ENCODE measurements at places on chromosomes 12 and 14.

DNA sequence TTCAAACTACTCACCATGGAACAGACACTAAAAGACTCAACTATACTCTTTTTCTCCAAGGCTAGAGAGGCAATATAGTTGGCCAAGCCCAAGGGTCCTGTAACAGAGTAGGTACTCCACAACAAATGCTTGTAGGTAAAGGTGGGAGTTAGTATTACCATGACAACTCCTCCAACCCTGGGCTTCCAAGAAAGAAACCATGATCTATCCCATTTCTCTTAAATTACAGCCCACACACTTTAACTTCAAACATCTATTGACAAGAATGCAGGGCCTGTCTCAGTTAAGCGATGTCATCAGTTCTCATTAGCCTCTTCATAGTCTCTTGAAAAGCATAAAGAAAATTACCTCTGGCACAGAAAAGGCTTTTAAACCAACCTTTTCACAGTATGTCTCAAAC, 25.0 kb downstream of the ERH start:
- H3K36me3 ChIP-seq: peaks cover 7% of the 10 kb centered on the region
- no peaks in the 10 kb centered on the region for H3K4me1 ChIP-seq
- DNase-seq: no peak
- no peak overlapping the region for H3K27ac ChIP-seq
- H3K27me3 ChIP-seq: no peaks in the 10 kb centered on the region
- no peak overlapping the region for H3K4me3 ChIP-seq

GRCh38 chr12:40232602-40233001, 7.8 kb downstream of the LRRK2 start:
- H3K36me3 ChIP-seq: no peaks in the 10 kb centered on the region
- H3K4me1 ChIP-seq: no peaks in the 10 kb centered on the region
- no peaks in the 10 kb centered on the region for H3K27me3 ChIP-seq
- no peak for DNase-seq

DNA sequence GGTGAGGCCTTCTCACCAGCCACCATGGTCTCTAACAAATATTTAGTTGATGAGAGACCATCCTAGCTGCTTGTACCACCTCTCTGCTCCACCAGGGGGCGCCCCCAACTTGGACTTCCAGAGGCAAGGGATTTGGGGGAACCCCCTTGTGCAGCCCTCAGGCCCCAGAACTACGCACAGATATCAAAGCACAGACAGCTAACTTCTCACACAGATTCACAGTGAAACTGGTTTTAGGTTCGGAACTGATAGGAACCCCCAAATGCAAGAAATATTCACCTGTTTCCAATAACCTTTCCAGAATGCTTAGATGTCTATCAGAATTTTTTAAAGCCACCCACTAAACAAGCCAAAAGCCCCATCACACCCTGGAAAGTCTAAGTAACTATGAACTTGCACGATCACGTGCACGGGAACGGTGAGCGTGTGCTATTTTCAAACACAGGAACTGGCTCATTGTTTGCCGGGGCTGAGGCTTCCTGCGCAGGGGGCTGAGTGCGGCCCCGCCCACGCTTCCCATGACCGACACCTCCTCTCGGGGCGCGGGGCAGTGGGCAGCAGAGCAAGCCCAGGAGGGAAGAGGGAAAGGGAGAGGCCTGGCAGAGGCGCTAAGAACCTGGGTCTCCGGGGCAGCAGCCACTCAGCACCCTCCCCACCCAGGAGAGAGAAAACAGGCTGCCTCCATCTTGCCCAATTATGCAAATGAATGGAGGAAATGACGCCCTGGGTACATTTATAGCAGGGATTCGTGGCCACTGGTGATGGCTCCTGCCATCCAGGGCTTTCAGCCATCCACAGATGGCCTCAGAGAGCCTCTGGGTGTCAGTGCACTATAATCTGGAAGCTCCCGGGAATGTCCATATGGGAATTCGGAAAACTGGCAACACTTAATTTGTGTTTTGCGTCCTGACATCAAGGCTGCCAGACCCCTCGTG, 79.4 kb upstream of the GPR68 start:
- H3K4me3 ChIP-seq: peak overlapping the region; percentile 32
- H3K4me1 ChIP-seq: peaks cover 94% of the 10 kb centered on the region
- peak; percentile 91 for DNase-seq
- H3K27ac ChIP-seq: peak overlapping the region; percentile 83

DNA sequence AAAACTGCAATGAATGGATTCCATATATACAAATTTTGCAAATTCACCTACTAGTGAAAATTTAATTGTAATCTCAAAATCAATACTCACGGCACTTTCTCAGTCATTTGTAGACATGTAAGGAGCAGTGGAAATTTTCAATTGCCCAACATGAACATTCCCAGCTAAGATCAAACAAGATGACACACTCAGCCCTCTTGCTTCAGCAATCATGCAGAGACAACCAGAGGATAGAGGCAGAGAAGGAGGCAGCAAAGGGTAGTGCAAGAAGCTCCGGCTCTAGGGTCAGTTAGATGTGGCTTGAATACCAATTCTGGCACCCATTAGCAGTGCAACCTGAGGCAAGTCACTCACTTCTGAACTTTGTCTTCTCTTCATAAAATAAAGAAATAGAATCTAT, 91.5 kb upstream of the SLC35F4 start:
- H3K27me3 ChIP-seq: no peaks in the 10 kb centered on the region
- H3K4me3 ChIP-seq: no peak overlapping the region
- DNase-seq: no peak
- H3K4me1 ChIP-seq: no peaks in the 10 kb centered on the region
- H3K27ac ChIP-seq: no peak overlapping the region
- H3K36me3 ChIP-seq: no peaks in the 10 kb centered on the region

DNA sequence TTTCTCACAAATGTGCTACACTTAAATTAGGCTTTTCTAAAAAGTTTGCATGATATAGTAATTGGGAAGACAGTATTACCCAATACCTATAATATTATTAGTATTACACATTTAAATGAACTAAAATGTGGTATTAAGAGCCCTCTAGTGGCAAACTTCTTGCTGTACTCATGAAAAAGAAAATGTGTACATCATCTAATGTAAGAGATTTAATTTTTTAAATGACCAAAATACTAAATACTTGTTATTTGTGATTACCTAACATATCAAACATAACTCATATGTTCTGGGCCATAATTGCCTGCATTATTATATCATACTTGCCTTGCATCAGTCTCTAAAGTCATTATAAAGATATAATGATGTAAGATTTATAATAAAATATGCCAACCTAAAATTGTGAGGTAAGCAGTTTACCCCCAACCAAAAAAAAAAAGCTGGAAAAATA, 64.2 kb downstream of the DNAI7 start:
- H3K4me3 ChIP-seq: no peak overlapping the region
- H3K4me1 ChIP-seq: no peaks in the 10 kb centered on the region
- H3K36me3 ChIP-seq: no peaks in the 10 kb centered on the region
- H3K27me3 ChIP-seq: no peaks in the 10 kb centered on the region

- no peak overlapping the region for H3K27ac ChIP-seq
- peaks cover 93% of the 10 kb centered on the region for H3K4me1 ChIP-seq
- peaks cover 5% of the 10 kb centered on the region for H3K36me3 ChIP-seq
- no peak overlapping the region for H3K4me3 ChIP-seq
- H3K27me3 ChIP-seq: no peaks in the 10 kb centered on the region
Observed at GRCh38 chr12:120257041-120257821, 8.3 kb downstream of the PXN start.

DNA sequence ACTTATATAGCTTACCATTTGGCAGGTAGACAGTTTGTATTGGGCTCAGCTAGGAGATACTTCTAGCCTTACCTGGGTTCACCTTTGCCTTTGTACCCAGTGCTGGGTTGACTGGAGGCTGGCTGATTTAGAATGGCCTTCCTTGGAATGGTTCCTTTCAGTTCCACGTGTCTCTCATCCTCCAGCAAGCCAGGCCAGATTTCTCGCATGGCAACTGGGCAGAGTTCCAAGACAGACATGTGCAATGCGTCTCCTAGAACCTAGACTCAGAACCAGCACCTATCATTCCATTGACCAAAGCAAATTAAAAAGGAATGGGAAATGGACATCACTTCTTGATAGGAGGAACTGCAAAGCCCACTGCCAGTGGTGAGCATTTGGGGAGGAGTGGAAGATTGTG, 79.1 kb upstream of the BDKRB2 start:
- H3K27ac ChIP-seq: no peak overlapping the region
- no peaks in the 10 kb centered on the region for H3K27me3 ChIP-seq
- no peak overlapping the region for H3K4me3 ChIP-seq
- no peak for DNase-seq

GRCh38 chr14:59964251-59965007, 44.5 kb downstream of the LRRC9 start:
- no peaks in the 10 kb centered on the region for H3K4me1 ChIP-seq
- H3K27me3 ChIP-seq: no peaks in the 10 kb centered on the region
- no peaks in the 10 kb centered on the region for H3K36me3 ChIP-seq

GRCh38 chr14:88616697-88617096, 53.9 kb downstream of the ZC3H14 start:
- H3K36me3 ChIP-seq: no peaks in the 10 kb centered on the region
- no peak overlapping the region for H3K27ac ChIP-seq
- no peak overlapping the region for H3K4me3 ChIP-seq
- no peaks in the 10 kb centered on the region for H3K4me1 ChIP-seq
- H3K27me3 ChIP-seq: no peaks in the 10 kb centered on the region

GRCh38 chr12:130838951-130839769, at the start of gene STX2:
TSS of gene STX2 (minus strand) at chr12:130839250. CDS start at chr12:130839099, 151 bp downstream.
- no peaks in the 10 kb centered on the region for H3K36me3 ChIP-seq
- H3K4me1 ChIP-seq: peaks cover 19% of the 10 kb centered on the region
- H3K4me3 ChIP-seq: peak within 1 kb of the TSS; percentile 79
- no peaks in the 10 kb centered on the region for H3K27me3 ChIP-seq

GRCh38 chr12:113912760-113913329, 53.3 kb downstream of the RBM19 start:
- H3K4me3 ChIP-seq: no peak overlapping the region
- H3K4me1 ChIP-seq: no peaks in the 10 kb centered on the region
- no peak overlapping the region for H3K27ac ChIP-seq
- no peaks in the 10 kb centered on the region for H3K27me3 ChIP-seq
- H3K36me3 ChIP-seq: peaks cover 9% of the 10 kb centered on the region
- DNase-seq: peak; percentile 66

DNA sequence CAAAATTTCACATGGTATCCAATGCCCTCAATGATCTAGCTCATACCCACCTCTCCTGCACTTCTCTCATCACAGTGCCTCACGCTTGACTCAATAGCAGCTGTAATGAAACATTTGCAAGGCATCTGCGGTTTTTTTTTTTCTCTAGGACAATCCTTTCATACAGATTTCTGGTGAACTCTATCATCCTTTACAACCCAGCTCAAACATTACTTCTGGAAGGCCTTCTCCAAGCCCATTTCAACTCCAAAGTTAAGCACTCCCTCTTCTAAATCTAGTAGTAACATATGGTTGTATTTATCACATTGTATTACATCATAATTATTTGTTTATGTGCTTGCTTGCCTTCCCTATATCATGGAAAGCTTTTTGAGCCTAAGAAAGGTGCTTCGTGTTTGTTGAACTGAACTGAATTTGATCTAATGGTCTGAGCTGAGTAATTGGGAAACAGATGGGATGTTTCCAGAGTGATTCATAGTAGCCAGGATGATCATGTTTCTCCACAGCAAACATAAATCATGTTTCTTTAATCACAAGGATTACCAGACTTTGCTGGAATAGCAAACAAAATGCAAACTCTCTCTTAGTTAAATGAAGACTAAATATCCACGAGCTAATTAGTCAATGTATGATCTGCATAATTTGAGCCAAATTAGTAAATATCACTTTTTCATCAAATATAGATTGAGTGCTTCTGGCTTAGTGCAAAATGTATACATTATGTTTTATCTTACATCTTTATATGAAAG, 14.3 kb downstream of the CFL2 start:
- H3K4me1 ChIP-seq: no peaks in the 10 kb centered on the region
- no peak overlapping the region for H3K4me3 ChIP-seq
- H3K36me3 ChIP-seq: no peaks in the 10 kb centered on the region

- no peak for DNase-seq
- H3K27ac ChIP-seq: no peak overlapping the region
- H3K27me3 ChIP-seq: no peaks in the 10 kb centered on the region
- no peak overlapping the region for H3K4me3 ChIP-seq
- no peaks in the 10 kb centered on the region for H3K36me3 ChIP-seq
Observed at GRCh38 chr12:49432616-49433015, 65.4 kb downstream of the SPATS2 start.

DNA sequence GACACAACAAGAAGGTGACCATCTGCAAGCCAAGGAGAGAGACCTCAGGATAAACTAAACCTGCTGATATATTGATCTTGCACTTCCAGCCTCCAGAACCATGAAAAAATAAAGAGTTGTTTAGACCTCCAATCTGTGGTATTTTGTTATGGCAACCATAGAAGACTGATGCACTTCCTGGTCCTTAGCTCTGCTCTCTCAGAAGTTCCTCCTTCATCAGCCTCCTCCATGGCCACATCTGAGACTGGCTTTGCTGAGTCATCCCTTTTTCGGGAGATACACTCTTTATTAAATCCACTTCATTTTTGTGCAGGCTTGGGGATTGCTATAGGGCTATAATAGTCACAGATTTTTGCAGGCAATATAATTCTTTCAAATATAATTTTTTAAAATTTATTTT, 89.6 kb upstream of the ATF7IP start:
- H3K27me3 ChIP-seq: no peaks in the 10 kb centered on the region
- no peak overlapping the region for H3K4me3 ChIP-seq
- no peak overlapping the region for H3K27ac ChIP-seq
- no peaks in the 10 kb centered on the region for H3K4me1 ChIP-seq
- no peak for DNase-seq

DNA sequence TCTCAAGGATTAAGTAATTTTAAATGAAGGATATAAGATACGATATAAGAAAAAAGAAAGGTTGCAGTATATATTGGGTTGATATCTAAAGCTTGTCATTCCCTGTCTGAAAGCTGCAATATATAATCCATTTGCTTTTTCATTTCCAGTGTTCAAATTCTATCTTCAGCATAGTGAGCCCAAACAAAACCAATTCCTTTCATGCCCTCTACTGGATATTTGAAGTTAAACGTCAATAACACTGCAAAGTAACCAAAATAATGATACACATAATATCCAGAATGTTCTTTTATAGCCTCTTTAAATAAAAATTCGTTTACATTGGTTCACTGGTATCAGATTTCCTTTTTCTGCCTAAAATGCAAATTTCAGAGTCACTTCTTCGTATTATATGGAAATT, 64.5 kb upstream of the DAAM1 start:
- no peak overlapping the region for H3K4me3 ChIP-seq
- no peaks in the 10 kb centered on the region for H3K27me3 ChIP-seq
- H3K36me3 ChIP-seq: no peaks in the 10 kb centered on the region

GRCh38 chr12:116002890-116003536, 274.5 kb downstream of the MED13L start:
- H3K4me3 ChIP-seq: no peak overlapping the region
- no peaks in the 10 kb centered on the region for H3K27me3 ChIP-seq
- peaks cover 12% of the 10 kb centered on the region for H3K36me3 ChIP-seq
- no peaks in the 10 kb centered on the region for H3K4me1 ChIP-seq

DNA sequence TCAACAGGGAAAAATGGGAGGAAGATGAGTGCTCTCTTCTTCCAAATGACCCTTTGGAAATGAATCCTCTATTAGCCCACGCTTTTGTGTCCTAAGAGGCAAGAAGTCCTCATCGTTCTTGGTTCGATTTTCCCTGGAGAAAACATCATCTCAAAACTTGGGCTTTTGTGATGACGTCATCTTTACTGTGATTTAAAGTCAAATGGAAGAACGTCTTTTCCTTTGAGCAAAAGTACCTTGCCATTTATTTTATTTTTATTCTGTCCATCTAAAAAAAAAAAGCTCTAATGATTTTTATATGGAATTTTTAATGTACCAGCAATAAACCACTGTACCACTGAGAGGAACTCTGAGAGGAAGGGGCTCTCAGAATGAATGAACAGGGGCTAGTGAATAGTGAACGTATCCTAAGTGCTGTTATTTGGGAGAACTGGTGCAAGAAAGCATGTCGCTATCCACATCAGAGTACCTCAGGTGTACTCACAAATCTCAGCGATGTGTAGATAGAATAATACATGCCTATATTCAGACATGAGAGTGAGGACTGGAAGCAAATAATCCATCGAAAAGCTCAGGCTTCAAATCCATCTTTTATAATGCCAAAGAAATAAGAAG, 124.8 kb downstream of the HMGA2 start:
- no peak overlapping the region for H3K27ac ChIP-seq
- H3K4me3 ChIP-seq: no peak overlapping the region
- no peaks in the 10 kb centered on the region for H3K27me3 ChIP-seq
- no peak for DNase-seq

All from CD8-positive, alpha-beta memory T cell (primary cell).